ENCODE measurements at places on chromosomes 5 and 9.
A peak's percentile ranks its signal among the peaks of the same experiment; 100 is the strongest.

- peak; percentile 80 for DNase-seq
Observed at GRCh38 chr5:126354012-126354857, 69.0 kb upstream of the GRAMD2B start.

DNA sequence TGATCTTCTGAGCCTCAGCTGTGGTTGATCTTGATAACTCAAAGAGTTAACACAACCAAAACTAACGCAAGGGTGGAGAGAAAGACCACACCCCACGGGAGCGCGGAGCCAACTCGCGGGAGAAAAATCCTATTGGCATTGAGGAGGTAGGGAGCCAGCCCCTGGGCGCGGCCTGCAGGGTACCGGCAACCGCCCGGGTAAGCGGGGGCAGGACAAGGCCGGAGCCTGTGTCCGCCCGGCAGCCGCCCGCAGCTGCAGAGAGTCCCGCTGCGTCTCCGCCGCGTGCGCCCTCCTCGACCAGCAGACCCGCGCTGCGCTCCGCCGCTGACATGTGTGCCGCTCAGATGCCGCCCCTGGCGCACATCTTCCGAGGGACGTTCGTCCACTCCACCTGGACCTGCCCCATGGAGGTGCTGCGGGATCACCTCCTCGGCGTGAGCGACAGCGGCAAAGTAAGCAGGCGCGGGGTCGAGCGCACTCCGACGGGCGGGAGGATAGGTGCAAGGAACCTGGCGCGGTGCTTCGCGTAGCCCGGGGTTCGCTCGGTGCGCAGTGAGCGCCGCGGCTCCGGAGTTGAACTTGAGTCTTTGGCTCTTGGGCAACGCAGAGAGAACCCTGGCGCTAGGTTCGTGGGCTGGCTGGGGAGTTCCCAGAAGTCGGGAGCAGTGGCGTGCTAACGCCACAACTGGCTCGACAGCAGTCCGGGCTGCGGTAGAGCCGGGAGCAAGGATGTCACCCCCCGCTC, at the start of gene GDA:
Gene GDA, plus strand, starts transcription at position 210 of the 745 bp plus-strand sequence. Its CDS starts 120 bp downstream, at position 330.
- DNase-seq = peak; percentile 27

- no peak for DNase-seq
Observed at GRCh38 chr5:56070851-56071465, 76.2 kb upstream of the IL6ST start.

GRCh38 chr5:177997319-177997670, 1.3 kb upstream of the PROP1 start:
- peak; percentile 11 for DNase-seq

DNA sequence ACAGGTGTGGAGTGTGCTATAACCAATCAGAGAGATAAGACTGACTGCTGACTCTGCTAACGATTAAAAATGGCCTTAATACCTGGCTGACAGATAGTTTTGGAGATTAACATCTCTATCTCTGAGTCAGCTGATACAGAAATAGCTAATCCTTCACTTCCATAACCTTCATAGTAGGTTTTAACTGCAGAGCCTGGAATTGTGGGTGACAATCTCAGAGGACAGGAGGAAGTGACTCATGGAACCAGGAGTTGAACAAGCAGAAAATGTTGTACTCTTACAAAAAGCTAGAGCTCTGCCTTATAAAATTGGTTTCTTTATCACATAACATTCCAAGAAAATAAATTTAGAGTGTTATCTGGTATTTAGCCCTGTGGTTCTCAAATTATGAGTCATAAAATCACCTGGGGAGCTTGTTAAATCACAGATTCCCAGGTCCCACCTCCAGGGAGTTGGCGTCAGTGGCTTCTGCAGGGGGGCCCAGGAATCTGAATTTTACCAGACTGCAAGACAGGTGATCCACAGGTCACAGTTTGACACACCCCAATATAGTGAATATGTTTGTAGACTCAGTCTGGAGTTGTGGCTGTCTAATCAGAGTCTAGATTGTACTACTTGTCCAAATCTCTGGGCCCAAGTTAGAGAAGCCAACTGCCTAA, 44.4 kb upstream of the AFAP1L1 start:
- peak; percentile 37 for DNase-seq

DNA sequence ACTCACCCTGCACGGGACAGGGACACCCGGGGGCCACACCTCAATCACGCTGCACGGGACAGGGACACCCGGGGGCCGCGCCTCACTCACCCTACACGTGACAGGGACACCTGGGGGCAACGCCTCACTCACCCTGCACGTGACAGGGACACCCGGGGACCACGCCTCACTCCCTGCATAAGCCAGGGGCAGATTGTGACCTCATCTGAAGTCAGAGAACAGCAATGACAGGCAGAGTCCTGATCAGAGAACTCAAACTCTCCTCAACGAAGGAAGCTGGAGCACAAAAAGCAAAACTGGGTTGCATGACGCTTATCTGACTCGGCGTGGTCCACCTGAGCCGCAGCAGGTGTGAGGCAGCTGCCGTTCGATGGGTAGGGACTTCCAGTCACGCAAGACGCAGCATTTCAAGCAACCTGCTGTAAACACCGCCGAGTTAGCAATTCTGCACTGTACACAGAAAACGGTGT, 3.2 kb downstream of the TERT start:
- DNase-seq = no peak

DNA sequence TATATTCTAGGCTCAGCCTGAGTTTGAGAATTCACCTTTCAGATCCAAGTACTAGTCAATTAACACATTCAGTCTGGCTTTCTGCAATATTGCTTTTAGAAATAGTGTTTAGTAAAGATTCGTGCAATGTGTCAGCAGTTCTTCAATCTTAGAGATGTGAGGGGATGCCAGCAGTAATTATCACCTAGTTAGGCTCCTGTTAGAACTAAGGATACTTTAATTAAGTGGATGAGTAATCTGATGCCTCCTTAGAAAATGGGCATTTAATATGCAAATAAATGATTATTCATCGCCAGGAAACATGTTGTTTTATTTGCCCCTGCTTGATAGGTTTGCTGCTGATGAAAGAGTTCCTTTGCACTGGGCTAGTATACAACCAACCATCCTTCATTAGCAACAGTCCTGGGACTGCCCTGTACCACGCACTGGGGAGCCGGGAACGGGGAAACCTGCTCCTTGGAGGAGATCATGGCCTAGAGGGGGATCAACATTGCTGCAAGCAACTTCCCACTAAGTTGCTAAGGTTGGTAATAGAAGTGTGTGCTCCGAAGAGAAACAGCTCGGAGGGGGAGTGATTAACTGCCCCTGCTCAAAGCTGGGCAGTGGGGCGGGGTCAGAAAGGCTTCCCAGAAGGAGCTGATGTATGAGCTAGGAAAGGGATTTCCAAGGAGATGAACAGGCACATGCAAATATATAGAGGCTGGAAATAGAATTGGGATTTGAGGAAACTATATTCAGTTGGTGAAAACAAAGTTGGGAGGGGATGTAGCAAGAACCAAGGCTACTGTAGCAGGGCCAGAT, 231.8 kb downstream of the DRD1 start:
- no peak for DNase-seq

DNA sequence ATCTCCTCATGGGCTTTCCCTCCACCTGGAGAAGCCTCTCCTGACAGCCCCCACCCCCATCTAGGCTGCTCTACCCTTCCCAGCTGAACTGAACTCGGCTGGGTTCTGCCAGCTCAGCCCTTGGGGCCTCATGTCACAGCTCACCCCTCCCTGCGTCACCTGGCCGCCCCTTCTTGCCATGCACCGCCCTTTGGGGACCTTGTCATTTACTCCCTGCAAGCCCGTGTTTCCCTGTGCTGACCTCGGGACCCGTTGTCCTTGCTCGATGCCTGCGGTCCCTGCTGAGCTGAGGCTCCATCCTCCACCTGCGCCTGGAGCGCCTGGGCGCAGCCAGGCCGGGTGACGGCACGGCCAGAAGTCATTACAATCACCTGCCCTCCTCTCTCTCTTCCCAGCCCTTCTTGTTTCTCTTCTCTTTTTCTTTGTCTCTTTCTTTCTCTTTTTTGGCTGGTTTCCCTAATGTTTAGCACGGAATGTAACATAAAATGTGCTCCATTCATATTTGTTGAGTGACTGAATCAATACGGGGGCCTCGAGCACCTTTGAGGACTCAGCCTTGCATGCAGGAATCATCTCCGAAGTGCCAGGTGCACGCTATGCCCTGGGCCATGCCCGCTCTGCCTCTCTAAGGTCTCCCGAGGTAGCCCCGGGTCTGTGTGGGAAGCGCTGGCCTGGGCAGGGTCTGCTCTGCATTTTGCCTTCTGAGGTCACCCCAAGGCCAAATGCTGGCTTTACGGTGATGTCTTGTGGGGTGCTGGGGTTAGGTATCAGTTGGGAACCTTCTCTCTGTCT, 48.1 kb upstream of the COL5A1 start:
- no peak for DNase-seq

GRCh38 chr5:147310059-147310704, 75.4 kb downstream of the STK32A start:
- peak; percentile 31 for DNase-seq

- DNase-seq = no peak
Observed at GRCh38 chr5:92019376-92019990, 636.4 kb upstream of the ARRDC3 start.

- DNase-seq = peak; percentile 98
Observed at GRCh38 chr9:136439481-136440408, at the start of gene INPP5E. Gene INPP5E (minus strand): TSS chr9:136439845. CDS start chr9:136439419, 426 bp downstream.

DNA sequence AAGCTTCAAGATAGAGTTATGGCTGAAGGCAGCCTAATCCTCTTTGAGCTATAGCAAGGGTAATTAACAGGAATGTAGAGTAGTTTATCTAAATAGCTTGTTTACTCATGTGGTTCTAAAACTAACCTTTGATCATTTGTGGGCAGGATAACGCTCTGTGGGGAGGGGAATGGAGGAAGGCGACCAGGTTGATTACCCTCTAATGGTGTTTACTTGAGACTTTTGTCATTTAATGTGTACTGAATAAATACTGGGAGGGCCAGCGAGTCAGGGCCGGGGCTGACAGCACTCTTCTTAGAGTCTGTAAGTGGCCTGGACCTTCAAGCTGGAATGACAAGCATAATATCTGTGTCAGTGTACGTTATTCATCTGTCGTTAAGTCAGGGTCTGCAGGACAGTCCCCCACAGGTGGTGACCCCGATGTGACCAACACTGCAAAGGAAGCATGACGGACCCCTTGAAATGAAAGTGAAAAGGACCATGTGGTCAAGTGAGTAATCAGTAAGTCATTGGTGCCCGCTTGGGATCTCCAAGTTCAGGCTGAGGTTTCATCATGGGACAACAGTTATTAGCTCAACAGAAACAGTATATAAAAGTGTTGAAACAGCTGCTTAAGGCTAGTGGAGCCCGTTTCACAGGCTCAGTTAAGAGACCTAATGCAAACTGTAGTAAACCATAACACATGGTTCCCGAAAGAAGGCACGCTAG, 162.6 kb downstream of the CPLANE1 start:
- no peak for DNase-seq

DNA sequence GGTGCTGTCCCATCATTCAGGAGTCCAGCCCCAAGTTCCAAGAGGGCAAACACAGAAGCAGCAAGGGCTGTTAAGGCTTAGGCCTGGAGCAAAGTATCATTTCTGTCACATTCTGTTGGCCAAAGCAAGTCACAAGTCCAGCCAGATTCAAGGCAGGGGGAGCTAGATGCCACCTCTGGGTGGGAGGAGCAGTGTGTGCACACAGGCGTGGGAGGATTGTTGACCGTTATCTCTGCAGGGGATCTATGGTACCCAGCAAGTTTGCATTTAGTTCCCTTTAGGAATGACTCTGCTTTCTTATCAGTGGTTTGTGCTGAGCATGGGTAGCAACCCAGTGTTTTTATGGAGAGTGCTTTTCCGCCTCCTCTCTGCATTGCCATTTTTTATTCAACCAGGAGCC, 278.9 kb downstream of the NR3C1 start:
- no peak for DNase-seq

DNA sequence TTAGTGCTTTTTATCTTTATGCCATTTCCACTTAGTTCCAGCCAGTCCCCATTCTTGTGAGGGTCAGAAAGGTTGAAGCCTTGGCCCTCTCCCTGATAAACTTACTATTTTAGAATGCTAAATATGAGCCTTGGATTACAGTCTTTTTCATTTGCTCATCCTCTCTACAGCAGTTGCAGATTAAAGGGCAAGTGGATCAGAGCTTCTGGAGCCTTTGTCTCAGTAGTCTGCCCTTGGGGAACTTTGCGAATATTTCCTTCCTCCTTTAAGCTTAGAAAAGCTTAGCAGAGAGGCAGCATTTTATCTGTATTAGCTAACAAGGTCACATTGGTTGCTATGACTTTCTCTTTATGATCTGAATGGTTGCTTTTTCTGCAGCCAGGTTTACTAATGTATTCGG, 11.5 kb downstream of the FSD1L start:
- no peak for DNase-seq

GRCh38 chr5:57004800-57005199, 52.9 kb upstream of the MIER3 start:
- no peak for DNase-seq

DNA sequence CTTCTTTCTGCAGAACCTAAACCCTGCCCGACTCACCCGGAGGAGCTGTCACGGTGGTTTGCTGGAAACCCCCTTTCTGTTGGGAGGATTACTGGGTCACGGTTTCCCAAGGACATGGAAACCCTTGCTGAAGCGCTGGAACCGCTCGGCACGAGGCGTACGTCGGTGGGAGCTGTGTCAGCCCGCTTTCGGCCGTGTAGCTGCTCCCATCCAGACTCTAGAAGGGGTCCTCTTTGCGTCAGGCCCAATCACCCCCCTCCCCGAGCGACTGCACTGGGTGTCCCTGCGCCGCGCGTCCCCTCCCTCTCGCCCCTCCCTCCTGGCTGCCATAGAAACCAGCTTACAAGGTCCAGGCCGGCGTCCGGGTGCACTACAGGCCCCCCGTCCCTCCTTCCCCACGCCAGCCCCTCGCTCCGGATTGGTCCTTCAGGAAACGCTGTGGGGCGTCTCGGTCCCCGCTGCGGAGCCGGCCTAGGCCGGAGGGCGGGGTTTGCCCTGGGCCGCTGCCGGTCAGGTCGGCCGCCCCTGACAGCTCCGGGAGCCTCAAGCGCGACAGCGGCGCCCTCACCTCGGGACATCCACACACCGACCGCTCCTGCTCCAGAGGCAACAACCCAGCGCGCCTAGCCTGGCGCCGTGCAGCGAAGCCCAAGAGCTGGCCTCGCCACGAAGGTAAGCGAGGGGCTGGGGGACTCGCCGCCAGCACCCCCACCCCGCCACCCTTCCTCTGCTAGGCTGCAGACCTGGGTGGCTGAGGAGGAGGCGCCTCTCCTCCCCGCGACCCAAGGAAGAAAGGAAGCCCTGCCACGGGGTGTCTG, at the start of gene NIM1K:
Gene NIM1K, plus strand, starts transcription at position 486 of the 818 bp plus-strand sequence. CDS start 53,551 bp downstream, outside the sequence.
- DNase-seq = peak; percentile 68

DNA sequence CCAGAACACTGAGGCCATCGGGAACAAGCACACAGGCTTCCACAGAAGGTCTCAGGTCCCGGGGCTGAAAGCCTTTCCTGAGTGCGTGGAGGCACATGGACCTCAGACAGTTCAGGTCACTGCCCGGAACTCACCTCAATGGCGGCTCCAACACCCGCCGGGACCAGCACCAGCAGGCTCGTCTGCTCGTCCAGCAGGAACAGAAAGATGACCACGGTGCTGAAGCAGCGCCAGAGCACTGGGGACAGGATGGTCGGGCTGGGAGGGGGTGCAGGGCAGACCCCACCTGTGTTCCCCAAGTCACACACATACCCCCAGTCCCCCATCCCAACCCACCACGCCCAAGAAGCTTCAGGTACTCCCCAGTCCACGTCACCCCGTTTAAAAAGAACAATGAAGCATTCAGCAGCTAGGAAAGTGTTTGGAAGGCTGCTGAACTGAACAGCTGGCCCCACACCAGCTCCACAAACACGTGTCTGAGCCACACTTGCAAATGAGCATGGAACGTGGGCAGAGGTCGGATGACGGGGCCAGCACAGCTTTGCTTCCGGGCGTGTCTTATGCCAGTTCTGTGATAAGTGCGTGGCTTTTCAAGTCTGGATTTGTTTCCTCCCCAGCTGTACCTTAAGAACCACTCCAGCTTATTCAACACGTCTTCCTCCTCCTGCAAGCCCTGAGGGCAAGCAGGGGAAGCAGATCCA, 14.6 kb downstream of the CLPTM1L start:
- no peak for DNase-seq

GRCh38 chr5:72468606-72469005, 38.6 kb downstream of the ZNF366 start:
- DNase-seq = no peak
